ENCODE measurements at places on chromosomes 12 and 14.
A peak's percentile ranks its signal among the peaks of the same experiment; 100 is the strongest.

- DNase-seq, result no peak
Observed at GRCh38 chr12:65209655-65210043, 40.3 kb downstream of the LEMD3 start.

DNA sequence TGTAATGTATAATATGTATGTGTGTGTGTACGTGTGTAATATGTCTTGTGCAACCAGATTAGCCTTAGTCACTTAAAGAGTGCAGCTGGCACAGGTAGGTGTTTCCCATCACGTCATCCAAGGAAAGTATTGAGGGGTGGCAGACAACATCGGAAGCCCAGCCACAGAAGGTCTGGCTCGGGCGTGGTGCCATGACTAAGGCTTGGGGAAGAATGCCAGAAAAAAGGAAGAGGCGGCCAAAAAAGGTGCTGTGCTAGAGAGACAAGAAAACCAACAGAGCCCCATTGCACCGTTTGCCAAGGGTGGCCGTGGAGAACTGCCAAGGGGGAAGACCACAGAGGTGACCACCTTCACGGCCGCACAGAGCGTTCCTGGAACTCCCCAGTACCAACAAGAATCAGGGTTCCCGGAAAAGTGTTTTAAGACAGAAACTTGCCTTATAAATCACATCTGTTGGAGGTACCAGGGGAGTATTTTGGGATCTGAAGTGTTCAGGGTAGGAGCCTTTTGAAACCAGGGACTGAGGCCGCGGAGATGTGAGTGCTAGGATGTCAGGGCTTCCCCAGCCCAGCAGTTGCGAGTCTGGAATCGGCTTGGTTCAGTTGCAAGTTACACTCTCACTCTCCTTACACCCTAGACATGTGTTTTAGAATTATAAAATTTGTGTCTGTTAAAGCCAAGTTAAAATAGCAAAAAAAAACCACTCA lies 131.2 kb upstream of the DYRK2 start:
- peak; percentile 31 for DNase-seq

DNA sequence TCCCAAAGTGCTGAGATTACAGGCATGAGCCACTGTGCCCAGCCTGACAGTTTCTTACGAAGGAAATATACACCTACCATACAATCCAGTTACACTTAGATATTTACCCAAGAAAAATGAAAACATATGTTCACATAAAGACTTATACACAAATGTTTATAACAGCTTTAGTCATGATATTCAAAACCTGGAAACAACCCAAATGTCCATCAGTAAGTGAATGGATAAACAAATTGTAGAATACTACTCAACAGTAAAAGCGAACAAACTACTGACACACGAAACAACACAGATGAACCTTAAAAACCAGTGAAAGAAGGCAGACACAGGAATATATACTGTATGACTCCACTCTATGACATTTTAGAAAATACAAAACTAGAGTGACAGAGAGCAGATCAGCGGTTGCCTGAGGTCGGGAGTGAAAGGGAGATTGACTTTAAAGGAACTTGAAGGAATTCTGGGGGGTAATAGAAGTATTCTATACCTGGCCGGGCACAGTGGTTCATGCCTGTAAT lies 83.6 kb downstream of the SPRING1 start:
- no peak for DNase-seq

- DNase-seq, result no peak
Observed at GRCh38 chr14:92924247-92924646, 1.3 kb downstream of the CHGA start.

- no peak for DNase-seq
Observed at GRCh38 chr12:85523197-85523596, 243.2 kb downstream of the ALX1 start.
